HS-5 (cell line): ENCODE measurements at places on chromosomes 12 and 14.

GRCh38 chr14:104964546-104964945, 13.6 kb downstream of the AHNAK2 start:
- DNase-seq, result no peak

- DNase-seq, result no peak
These were observed 45.9 kb upstream of the CTDSP2 start for GRCh38 chr12:57892232-57892972.

DNA sequence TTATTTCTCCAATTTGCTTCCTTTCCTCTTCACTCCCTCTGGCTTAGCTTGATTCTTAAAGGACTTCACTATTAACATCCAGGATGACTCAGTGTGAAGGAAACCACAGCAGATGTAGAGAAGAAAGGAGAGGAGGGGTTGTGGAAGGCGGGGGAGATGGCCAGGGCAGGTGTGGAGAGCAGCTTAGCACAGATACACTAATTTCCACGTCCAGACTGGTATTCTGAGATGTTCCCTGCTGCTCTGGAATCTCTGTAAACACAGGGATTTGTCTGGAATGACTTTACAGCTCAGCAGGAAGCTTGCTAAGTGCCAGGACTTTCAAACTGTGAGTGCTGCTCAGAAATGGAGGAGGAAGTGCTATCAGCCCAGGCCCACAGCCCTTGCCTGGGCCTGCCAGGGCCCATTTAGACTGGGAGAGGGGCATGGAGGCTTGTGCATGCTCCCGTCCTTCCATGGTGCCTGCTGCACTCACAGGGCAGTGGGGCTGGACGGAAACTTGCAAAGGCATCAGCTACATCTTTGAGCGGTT, 202.5 kb upstream of the DDHD1 start:
- DNase-seq, result peak; percentile 19

GRCh38 chr12:95784915-95785314, 5.6 kb downstream of the NTN4 start:
- DNase-seq, result no peak

DNA sequence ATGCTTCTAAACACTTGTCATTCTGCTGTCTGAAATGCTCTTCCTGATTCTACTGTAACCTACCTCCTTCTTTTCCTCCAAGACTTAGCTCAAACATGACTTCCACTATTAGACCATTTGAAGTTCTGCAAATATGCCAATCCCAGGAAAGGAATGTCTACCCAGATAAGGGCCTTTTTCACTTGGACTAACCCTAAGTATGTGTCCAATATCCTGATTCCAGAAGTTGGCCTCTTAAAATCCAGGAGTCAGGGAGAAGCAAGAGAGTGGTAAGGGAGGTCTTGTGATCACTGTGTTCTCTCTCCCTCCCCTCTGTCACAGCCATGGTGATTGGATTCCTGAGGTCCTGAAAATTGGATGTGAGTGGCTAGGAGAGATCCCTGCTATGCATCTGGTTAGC, 30.2 kb downstream of the ADCY6 start:
- DNase-seq, result no peak
